Tibial nerve (tissue), 4 donors: ENCODE measurements at places on chromosomes 12 and 14.

DNA sequence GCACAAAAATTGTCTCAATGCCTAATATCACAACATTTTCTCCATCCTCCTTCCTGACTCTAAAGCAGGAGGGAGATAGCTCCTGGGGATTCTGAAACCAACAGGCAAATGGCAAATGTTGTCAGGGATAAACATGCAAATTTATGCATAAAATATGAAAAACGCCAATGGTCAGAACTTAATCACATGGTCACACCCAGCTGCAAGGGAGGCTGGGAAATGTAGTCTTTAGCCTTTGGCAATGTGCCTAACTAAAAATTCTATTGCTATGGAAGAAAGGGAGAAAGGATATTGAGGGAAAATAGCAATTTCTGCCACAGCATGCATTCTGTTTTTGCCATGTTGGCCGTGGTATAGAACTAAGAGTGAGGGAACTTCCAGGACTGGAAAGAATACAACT, 11.7 kb upstream of the OASL start:
- DNase-seq: no peak

DNA sequence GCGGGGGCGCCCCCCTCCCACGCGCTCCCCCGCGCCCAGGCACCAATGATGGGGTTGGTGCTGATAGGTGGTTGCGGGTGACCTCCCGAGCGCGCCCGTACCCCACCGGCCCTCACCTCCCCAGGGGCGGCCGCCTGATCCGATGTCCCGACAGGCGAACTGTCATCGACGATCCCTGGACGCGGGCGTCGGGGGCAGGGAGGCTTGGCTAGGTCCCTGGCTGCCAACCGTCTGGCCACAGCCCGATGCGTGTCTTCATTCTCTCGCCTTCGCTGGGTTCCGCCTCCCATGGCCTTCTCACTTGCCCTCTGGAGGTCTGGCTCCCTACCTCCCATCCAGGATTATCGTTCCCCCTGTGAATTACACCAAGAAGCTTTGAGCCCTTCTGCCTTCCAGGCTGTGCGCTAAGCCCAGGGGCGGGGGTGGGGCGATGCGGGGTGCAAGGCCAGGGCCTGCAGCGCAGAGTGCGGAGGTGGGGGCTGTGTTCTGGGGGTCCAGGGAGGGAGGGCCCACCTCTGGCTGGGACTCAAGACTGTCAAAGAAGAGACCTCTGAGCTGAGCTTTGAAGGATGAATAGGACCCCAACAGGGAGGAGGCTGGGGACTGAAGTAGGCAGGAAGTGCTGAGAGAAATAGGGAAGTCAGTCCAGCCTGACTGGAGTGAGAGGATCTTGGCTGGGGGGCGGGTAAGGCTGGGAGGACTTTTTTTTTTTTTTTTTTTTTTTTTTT, 7.7 kb upstream of the RACGAP1 start:
- DNase-seq: no peak

- DNase-seq: no peak
These were observed 58.9 kb upstream of the DUSP6 start for GRCh38 chr12:89411234-89411633.

DNA sequence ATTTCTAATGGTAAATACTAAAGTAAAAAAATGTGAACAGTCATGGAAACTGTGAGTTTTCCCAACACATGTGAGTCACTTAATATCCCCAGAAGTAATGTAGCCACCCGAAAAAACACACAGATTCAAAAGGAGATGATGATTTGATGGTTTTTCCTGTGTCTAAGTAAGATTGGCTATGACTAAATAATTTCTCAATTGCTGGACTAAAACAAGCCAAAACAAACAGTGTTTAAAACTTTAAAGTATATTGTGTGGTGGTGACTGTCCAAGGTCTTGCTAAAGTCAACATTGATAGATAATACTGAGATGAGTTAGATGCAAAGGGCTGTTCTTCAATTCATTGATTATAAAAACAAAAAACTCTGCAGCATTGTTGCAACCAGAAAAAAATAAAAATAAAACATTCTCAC, 89.6 kb upstream of the SOX5 start:
- DNase-seq: no peak

DNA sequence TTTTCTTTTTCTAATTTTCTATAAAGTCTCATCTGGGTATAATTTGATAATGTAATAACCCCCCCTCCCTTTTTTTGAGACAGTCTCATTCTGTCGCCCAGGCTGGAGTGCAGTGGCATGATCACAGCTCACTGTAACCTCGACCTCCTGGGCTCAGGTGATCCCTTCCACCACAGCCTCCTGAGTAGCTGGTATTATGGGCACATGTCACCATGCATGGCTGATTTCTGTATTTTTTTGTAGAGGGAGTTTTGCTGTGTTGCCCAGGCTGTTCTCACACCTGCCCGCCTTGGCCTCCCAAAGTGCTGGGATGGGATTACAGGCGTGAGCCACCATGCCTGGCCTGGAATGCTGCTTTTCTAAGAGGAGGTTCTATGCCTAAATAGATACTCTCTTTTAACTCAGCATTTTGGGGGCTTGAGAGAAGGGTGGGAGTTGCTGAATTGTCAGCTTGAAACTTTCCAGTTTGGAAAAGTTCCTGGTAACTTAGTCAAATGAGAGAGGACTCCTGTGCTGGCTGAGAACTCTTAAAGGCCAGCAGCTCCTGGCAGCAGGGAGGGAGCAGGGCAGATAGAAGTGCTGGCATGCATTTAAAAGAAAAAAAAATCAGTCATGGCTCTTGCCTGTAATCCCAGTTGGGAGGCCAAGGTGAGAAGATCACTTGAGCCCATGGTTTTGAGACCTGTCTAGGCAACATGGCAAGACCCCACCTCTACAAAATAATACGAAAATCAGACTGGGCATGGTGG, 13.0 kb downstream of the NUDT4 start:
- no peak for DNase-seq

GRCh38 chr14:100424504-100425428, 101.6 kb downstream of the SLC25A47 start:
- DNase-seq: no peak

- no peak for DNase-seq
These were observed 354.2 kb upstream of the ATP2B1 start for GRCh38 chr12:90062799-90063198.

- no peak for DNase-seq
These were observed 628 bp downstream of the MEG3 start for GRCh38 chr14:100826391-100827100.

DNA sequence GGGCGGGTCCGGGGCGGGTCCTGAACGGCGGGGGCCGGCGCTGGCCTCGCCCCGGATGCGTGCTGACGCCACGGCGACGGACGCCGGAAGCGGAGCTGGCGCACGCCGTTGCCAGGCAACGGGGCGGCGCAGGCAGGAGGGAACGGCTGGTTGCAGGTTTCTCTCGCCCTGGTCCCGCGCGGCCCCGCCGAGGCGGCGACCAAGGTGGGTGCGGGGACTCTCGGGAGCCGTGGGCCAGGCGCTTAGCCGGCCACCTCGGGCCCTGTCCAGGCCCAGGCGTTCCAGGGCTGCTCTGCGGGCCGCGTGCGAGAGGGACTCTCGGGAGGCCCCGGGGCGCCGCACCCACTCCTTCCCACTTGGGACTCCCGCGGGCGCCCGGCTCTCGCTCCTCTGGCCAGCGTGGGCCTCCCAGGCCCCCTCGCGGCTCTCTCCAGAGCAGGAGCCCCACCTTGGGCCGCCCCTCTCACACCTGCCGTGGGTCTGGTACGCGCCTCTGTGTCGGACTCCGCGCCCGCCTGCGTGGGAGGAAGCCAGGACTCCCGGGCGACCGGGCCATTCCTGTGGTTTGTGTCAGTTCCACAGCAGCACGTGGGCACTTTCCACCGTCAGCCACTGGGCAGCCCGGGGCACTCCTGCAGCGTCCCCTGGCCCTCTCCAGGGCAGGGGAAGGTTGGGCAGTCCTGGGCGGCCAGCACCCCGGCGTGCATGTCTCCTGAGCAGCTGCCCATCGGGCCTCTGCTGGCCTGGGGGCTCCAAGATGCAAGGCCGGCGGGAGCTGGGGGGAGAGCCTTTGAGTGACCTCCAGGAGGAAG, at the start of gene CLBA1:
CLBA1 (plus strand) TSS at position 114 of the 812 bp plus-strand sequence; CDS start at position 758, 644 bp downstream.
- peak; percentile 65 for DNase-seq

DNA sequence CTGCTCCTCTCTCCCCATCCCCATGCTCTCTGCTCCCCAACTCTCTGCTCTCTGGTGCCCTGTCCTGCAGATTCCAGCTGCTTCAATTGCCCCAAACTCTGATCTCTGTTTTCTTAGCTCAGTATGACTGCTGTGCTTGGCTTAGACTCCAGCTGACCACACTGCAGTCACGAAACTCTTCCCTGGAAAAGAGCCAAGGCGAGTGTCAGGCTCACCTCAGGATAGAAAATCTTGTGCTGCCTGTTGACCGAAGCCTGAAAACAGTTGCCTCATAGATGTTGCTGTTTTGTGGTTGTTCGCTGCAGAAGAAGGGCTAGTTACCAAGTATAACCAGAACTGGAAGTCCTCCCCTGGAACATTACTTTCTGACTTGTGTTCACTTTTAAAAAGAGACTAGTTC, 6.7 kb upstream of the STON2 start:
- DNase-seq: peak; percentile 65

- no peak for DNase-seq
These were observed 392.2 kb downstream of the SEC23A start for GRCh38 chr14:38710881-38711280.

DNA sequence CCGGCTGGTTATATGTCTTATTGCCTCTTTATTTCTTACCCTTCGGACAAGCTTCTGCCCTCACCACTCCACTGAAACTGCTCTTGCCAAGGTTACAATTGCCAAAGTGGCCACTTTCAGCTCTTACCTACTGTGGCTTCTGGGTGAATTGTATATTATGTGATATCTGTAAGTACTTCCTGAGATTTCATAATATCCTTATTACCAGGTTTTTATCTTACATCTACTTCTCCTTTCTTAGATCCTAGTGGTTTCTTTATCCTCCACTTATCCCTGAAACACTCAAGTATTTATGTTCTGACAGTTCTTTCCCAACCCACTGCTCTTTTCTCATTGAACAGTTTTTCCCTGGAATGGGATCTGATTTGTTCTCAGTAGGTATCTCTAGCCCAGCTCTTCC, 10.5 kb downstream of the CELA1 start:
- no peak for DNase-seq

DNA sequence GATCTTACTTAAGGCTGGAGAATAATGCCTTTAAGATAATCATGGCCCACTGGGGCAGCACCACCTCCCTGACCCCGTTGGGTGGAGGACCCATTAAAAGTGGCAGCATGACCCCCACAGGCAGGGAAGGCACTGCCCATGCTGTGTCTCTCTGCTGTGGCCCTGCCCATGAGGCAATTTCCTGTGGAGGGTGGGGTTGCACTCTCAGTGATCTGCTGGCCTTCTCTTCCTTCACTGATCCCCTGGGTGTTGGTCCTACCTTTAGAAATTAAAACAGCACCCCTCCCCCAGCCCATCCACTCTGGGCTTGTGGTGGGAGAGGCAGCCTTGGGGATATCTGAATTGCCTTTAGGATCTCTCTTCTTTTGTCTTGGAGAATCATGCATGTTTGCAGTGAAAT, 17.3 kb downstream of the KLRK1 start:
- no peak for DNase-seq

- DNase-seq: no peak
These were observed 86.5 kb downstream of the DAAM1 start for GRCh38 chr14:59274991-59275391.

DNA sequence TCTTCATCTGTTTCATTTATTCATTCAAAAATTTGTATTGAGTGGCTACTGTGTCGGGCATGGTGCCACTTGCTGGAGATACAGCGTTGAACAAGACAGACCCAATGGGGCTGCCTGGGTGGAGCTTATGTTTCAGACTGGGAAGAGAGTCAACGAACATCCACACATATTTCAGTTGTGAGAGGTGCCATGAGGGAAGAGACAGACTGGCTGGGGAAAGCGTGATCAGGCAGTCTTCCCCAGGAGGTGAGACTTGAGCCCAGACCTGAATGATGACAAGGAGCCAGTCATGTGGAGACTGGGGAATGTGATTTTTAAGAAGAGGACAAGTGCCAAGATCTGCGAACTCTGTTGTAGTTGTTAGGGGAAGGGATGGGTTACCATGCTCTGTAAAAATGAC, 12.2 kb downstream of the BICD1 start:
- no peak for DNase-seq

- peak; percentile 85 for DNase-seq
These were observed 1.4 kb downstream of the TNS2 start for GRCh38 chr12:53051058-53051880.

DNA sequence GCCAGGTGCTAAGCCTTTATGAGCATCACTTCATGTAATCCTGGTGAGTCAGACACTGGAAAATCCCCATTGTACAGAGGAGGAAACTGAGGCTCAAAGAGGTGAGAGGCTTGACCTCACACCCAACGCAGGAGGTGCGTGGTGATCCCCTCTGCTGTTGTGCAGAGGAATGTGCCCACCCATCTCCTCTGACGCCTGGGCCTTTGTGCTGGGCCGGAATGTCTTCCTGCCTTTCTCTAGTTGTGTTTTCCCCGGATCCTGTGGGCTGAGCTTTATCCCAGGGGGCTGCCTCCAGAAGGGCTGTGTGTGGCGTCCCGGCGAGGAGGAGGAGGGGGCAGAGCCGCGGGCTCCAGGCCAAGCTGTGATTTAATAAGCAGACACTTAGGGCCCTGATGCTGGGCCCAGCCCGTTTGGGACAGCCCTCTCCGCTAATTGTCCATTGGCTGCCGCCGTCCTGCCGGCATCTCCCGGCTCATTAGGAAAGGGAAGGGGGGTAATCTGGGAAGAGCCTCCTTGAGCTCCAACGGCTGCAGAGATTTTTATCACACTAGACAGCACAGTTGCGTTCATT, 653.6 kb downstream of the MED13L start:
- DNase-seq: no peak

DNA sequence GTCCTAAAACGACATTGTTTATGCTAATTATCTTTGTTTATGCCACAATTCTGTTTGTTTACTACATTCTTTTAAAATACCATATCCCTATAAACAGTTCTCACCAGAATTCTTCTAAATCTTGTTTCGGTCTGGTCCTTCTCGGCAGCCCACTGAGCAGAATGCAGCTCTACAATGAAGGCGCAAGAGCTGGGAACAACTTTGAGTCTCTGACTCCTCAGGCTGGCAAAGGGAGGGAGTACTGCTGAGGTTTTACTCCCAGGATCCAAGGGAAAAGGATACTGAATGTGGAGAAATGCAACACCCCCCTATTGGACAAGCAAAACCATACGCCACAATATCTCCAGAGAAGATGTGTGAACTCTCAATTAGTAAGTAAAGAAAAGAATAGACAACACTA, 5.4 kb downstream of the SOX5 start:
- DNase-seq: no peak

DNA sequence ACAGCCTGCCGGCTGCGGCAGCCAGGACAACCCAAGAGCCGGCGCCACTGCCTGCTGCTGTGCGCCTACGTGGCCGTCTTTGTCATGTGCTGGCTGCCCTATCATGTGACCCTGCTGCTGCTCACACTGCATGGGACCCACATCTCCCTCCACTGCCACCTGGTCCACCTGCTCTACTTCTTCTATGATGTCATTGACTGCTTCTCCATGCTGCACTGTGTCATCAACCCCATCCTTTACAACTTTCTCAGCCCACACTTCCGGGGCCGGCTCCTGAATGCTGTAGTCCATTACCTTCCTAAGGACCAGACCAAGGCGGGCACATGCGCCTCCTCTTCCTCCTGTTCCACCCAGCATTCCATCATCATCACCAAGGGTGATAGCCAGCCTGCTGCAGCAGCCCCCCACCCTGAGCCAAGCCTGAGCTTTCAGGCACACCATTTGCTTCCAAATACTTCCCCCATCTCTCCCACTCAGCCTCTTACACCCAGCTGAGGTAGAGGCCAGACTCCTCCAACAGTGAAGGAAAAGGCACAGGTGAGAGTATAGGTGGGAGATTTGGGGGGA, 10.3 kb downstream of the ZBTB39 start:
- DNase-seq: no peak

GRCh38 chr14:74562515-74563232, 49.4 kb downstream of the LTBP2 start:
- no peak for DNase-seq

GRCh38 chr12:2783936-2784600, 10.7 kb upstream of the FKBP4 start:
- no peak for DNase-seq
